Pons (tissue), 1 donor: ENCODE measurements at places on chromosomes 12 and 14.

GRCh38 chr12:27787559-27787958 is 7.5 kb upstream of the MANSC4 start:
- DNase-seq: no peak

- no peak for DNase-seq
These were observed 78.0 kb downstream of the METTL25 start for GRCh38 chr12:82436354-82436753.

- DNase-seq: no peak
These were observed 1.2 kb downstream of the KRT3 start for GRCh38 chr12:52794479-52795331.

- no peak for DNase-seq
These were observed 156.5 kb downstream of the KCNK10 start for GRCh38 chr14:88166616-88167015.

DNA sequence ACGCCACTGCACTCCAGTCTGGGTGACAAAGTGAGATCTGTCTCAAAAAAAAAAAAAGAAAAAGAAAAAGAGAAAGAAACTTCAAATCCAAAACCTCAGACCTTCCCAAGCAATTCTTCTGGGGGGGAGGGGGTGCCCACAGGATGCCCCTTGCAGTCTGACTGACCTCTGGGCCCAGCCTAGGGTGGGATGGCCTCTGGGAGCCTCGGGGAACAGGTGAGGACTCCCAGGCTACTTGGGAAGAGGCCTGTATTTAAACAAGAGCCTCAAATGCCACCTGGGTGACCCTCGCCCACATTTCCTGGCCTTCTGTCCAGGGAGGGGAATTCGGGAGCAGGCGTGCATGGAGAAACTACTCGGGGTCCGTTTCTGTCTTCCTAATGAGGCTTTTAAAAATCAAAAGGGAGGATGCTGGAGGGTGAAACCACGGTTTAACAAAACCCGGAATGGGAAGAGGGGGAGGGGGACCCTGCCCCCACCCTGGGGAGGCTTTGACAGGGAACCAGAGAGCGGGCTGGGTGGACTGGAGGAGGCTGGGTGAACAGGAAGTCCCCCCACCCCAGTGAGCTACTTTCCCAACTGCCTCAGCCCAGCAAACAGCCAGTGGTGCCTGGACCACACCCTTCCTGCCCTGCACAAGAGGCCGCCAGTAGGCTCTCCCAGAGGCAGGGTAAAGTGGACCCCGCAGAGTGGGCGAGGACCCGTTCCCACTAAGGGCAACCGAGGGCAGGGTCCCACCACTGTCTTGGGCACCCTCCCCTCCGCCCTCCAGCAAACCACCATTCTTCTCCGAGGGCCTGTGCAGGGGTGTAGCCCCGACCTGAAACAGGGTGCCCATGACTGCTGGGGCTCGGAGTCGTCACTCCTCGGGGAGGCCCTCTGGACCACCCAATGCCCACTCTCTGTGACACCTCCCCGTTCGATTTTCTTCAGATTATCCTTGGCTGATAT is 1.5 kb upstream of the FBRSL1 start:
- no peak for DNase-seq

DNA sequence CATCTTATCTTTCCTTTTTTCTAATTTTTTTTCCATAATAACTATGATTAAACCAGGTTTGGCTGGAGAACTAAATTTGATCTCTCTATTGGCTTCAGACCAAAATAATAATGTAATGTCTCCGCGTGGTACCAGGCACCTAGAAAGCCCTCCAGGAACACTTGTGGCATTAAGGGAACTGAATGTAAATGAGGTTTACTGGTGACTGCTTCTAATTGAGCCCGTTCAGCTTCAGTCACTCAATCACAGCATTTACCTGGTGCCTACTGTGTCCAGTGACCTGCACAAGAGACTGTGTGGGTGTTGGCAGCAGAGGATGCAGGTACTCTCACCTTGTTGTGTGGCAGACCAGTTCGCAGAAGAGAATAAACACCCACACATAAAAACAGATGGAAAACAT is 302.5 kb downstream of the DPF3 start:
- DNase-seq: no peak

DNA sequence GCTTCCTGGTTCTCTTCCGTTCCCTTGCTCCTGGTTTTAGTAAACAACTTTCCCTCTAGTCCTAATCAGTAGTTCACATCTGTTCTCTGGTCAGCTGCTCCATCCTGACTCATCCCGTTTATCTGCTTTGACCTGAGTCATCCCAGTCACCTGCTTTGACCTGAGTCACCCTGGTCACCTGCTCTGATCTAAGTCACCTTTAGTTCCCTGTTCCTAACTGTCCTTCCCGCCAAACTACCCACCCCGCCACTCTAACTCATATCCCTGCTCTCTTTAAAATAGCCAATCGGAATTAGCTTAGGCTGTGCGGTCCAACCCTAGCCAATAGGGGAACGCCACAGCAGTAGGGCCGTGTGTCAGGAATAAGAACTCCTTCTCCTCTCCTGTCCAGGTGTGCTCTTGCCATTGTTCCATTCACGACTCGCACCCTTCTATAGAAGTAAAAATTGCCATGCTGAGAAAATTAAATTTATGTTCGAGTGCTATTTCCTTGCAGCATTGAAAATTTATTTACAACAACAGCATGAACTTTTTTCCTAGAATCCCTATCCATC is 3.1 kb upstream of the ANKRD33 start:
- DNase-seq: no peak

DNA sequence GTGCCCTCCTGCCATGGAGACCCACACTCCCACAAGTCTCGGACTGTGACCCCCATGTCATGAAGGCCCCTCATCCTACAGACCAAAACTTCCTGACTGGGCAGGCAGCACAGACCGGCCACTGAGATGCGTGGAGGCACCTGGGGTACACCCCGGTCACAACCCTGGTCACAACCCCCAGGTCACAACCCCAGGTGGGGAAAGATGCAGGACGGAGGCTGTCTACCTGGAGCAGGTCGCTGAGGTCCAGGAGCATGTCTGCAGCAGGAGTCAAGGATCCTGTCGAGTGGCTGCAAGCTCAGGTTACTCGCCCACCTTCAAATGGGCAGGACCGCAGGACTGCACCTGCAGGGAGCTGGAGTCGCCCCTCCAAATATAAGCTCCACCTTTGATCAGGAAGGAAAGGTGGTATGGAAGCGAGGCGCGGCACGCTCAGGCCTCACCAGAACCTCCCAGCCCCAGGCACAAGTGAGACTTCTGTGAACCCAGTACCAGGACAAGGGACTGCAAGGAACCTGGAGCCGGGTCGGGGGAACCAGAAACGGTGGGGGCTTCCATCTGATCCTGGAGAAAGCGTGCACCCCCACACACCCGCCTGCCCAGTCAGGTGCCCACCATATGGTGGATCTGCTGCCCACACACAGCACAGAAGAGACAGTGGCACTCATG is 8.1 kb downstream of the BTBD6 start:
- no peak for DNase-seq

GRCh38 chr12:28800129-28800528 is 348.9 kb upstream of the FAR2 start:
- DNase-seq: no peak

GRCh38 chr12:4974217-4974616 is 64.5 kb downstream of the KCNA1 start:
- no peak for DNase-seq

DNA sequence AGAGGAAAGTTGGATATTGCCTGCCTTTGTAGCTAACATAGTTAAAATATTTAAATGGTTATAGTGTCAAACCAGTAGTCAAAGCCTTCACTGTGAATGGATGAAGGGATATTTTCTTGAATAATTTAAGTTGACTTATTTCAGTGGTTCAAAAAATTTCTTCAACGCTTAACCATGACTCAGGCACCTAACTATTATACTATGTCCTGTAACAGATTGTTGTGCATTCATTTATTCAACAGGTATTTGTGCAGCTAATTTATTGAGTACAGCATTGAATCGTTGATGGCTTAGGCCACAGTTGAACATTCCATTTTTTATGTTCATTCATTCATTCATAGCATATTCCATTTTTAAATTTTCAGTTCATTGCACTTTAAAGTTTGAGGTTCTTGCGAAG is 9.2 kb downstream of the HIF1A start:
- DNase-seq: no peak

- DNase-seq: no peak
These were observed 105.8 kb downstream of the MNAT1 start for GRCh38 chr14:60840313-60840712.

DNA sequence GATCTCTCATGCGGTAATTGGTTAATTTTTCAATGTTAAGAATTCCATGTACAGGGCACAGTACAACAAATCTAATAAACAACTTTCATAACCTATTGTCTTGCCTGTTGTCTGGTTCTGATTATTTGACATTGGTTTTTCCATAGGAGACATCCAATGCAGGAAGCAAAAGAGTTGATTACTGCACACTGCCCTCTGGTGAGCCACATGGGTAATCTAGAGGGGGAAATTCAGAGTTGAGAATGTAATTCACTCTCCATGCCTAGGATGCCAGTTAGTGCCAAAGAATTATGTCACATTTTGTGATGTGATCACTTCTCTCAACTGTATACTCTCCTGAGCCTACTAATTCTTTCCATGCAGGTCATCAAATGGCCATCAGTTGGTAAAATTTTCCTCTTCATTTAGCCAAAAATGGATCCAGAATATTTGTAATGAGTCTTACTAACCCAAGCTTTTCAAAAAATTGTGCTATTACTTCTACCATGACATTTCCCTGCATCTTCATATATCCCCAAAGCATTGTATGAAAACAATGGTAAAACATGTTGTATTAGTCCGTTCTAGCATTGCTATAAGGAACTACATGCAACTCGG is 17.7 kb upstream of the CCDC91 start:
- peak; percentile 28 for DNase-seq

DNA sequence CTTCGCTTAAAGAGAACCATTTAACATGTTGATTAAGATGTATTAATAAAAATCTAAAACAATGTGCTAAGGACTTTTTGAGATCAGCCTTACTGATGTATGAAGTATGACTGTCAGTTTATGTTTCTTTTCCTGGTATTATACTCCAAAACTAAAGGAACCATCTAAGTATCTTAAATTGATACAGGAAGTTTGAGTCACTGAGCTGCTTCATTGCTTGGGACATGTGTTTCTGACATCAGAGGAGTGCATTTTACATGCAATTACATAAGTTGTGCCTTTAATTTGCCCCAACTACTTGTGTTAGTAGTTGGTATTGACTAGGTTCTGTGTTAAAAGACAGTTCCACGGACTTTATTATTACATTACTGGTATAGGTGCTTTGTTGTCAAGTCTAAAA is 50.9 kb downstream of the PROX2 start:
- DNase-seq: no peak

- no peak for DNase-seq
These were observed 1197.9 kb downstream of the VRK1 start for GRCh38 chr14:97995038-97995437.

DNA sequence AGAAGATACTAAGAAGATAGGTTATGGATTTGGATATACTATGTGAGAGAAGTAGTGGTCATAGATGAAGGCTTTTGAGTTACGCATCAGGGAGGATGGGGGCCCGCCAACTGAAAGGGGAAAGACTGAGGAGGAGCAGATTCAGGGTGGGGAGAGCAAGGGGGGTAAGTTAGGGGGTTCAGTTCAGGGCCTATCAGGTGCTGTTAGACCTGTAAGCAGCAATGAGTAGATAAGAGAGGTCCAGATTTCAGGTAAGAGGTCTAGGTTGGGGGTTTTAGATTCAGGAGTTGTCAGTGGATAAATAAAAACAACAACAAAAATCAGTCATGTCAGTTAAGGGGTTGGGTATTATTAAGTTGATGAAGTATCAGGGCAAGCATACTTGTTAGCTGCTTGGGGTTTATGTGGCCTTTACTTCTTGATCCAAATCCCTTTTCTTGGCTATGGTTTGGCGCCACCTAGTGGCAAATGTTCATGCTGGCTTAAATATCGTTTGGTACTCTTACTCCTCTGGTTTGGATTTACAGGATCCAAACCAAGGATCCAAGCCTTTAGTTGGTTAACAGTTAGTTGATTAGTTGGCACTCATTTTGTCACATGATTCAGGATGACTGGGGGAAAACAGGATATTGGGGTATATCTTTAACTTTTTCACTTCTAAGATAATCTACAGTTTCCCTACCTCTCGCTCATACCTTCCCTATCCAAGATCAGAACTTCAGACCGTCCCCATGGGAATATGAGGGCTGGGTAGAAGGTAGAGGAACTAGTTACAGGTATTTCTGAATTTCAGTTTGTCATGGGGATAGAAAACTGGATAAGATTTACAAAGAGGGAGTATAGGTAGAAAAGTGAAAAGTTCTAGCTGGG is 65.1 kb downstream of the PCNX1 start:
- peak; percentile 93 for DNase-seq

- no peak for DNase-seq
These were observed at the start of gene NUDT14 for GRCh38 chr14:105180592-105181548. NUDT14 (minus strand) TSS chr14:105181312; CDS start chr14:105181209, 103 bp downstream.

- DNase-seq: no peak
These were observed 24.9 kb upstream of the PRKAB1 start for GRCh38 chr12:119642986-119643385.

DNA sequence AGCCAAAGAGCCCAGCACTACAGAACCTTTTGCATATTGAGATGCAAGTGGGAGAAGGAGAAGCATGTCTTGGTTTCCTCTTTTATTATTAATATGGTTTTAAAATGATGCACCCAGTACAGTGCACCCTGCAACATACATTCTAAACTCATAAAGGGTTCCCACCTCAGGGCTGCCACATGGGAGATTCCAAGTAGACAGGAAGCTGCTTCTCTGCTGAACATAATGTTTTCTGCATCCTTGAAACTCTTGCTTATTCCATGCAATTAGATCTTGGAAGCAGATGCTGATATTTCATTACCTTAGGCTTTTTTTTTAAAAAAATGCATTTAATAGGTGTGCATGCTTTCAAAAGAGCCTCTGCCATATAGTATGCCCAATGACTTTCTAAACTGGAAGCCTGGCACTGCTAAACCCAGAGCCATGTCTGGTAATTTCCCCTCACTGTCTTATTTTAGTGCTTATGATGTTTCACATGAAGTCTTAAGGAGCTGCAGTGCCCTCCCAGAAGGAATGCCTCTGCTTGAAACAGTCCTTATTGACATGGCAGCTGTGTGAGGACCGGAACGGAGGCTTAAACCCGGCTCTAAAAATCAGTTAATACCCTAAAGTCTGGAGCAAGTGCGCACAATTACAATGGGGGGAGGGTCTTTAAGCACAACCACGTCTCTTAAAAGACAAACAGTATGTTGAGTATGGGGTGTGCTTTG is 2.0 kb upstream of the SIX1 start:
- no peak for DNase-seq

DNA sequence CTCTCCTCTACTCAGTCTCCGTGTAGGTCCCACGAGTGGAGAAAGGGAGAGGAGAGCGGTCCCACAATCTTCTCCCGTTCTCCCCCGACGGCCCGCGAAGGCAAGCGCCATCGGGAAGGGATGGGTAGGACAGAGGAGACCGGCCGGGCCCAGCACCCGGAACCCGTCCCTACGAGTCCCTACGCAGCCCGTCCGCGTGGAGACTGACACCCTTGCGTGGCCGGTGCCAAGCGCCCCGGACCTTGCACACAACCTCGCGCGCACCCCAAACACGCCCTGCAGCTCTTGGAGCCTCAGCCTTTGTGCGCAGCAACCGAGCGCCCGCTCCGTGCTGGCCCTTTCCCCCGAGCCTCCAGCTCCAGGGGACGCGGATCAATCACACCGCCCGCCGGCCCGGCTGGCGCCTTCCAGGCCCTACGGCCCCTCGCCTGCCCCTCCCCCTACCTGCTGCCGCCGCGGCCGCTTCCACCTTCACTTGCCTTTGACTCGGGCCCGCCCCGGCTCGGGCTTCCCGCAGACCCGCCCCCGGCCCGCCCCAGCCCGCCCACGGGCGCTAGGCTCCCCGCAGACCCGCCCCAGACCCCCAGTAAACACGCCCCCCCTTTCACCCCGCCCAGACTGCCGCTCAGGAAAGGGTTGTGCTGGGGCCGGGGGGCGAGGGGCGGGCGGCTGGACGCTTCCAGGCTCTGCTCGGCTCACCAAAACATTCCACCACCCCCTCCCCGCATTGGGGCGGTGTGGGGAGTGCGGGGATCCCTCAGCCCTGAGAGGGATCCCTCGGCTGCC is at the start of gene NDRG2:
Gene NDRG2 (minus strand): TSS at position 477 of the 786 bp plus-strand sequence. CDS start 1,746 bp downstream, outside the sequence.
- DNase-seq: peak; percentile 64
